SHP77 treated with DMSO at 0.1 percent for 48 hours (cell line): ENCODE measurements at places on chromosomes 1 and 21.

DNA sequence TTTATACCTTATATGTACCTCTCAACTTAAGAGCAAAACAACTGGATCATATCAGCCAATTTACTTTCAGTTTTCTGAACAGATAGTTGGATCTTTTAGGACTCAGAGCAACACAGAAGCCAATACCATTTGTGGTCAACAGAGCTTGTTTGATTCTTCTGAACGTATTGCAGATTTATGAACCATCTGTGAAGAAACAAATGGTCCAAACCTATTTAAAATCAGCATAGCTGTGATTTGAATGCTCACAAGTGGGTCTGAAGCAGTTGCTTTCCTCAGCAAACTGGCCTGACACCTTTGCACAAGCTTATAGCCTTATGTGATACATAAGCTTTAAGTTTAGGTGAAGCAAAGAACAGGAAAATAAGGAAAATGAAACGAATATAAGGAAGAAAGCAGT, 147.6 kb downstream of the LRRIQ3 start:
- DNase-seq, result no peak

DNA sequence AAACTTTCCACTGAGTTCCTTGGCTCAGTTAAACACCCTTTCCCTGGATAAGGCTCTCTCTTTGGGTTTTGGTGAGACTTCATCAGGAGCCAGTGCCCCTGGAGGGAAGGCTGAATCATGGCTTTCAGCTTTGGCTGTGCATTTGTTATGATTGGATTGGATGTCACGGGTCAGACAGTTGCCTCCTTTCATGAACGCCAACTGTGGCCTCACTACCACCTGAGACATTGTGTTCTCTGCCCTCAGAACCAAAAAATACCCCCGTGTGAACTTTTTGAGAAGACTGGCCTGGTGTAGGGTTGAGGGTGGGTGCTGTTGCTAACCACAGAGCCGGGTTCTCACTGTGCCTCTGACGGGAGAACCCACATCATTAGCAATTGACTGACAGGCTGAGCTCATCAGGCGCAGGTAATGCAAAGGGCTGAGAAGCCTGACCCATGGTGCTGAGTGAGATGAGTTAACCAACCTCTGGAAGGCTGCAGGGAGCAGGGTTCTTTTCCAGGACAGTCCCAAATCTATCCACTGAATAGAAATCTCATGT, 65.6 kb downstream of the HHAT start:
- DNase-seq, result no peak

- DNase-seq, result peak; percentile 20
Observed at GRCh38 chr21:25039461-25040380, 567.6 kb downstream of the MRPL39 start.

DNA sequence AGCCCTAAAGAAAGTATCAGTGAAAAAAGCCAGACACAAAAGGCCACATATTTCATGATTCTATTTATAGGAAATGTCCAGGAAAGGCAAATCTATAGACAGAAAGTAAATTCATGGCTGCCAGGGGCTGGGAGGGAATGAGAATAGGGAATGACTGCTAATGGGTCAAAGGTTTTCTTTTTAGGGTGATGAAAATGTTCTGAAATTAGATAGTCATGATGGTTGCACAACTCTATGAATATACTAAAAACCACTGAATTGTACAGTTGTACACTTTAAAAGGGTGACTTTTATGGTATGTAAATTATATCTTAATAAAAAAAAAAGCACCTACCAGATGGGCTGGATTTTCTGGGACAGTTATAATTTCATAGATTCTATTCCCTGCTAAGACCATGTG, 114.8 kb downstream of the CNIH3 start:
- no peak for DNase-seq

- DNase-seq, result no peak
Observed at GRCh38 chr1:107640207-107640606, 324.8 kb downstream of the VAV3 start.

DNA sequence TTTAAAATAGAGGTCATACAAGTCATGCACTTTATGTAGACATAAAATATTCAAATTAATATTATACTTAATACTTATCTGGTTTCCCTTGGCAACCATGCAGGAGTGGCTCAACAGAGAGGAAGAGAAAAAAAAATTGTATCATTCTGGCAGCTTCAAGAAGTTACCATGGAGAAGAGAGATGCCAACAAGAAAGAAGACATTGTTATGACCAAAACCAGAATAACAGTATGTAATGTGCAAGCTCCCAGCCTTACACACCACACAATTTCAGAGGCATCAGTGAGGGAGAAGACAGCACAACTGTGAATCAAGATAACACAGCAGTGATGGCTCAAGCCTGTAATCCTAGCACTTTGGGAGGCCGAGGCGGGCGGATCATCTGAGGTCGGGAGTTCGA, 49.1 kb upstream of the RCOR3 start:
- no peak for DNase-seq

DNA sequence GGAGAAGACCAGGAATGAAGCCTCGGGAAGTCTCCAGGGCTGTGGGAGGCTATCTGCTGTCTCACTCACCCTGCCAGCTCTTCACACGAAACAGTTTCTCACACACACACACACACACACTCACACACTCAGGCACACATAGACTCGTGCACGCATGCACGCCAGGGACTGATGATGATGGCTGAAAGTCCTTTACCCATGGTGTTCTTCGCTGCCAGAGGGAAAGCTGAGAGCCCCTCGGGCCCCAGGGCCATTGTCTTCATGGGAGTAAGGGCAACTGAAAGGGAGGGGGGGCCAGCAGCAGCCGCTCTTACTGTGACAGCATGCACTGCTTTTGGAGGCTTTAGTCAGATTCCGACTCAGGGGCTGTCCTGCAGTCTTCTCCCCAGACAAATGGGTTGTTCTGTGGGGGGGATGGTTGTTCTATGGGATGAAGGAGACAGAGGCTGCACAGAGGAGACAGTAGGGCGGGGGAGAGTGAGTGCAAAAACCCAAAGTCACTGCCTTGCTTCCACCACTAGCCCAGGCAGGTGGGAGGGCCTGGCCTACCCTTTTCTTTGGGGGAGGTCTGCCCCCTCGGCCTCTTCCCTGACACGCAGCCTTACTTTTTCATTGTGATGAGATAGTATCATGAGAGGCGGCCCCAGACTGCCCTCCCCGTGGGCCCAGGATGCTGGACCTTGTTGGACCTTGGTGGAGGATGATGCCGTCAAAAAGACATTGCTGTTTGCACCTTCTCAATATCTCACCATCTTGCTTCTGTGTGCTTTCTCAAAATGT, 29.0 kb downstream of the STUM start:
- no peak for DNase-seq

DNA sequence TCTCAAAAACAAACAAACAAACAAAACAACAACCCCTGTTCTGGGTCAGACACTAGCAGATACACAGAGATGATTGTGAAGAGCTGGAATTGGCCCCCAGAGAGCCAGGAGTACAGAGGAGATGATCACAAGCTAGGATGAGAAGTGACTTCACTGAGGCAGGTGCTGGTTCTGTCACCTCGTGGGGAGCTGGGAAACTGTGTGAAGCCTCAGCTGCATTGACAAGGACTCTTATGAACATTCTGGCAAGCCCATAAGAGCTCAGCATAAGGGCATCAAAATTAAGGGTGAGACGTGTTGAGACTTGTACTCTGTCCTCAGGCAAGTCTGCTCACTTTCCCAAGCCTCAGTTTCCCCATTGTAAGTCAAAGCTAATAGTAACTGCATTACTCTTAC, 14.7 kb upstream of the PTP4A2 start:
- no peak for DNase-seq

DNA sequence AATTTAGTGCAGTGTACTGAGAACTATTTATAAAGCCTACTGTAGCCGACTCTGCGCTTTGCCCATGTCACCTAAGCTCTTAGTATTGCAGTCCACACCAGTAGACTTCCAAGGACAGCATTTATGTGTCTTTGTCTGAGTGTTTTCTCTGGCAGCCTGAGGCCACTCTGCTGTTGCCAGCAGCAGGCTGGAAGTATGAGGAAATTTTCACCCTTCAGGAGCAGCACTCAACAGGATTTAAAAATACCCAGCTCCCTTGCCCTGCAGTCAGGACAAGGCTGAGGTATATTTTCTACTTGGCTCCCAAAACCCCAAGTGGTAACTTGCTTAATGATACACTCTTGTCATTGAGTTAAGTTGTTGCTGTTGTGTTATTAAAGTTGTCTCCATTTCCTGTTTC, 230.1 kb downstream of the SRGAP2C start:
- no peak for DNase-seq

- DNase-seq, result no peak
Observed at GRCh38 chr1:94555091-94555490, 13.5 kb upstream of the F3 start.

GRCh38 chr1:110085671-110086070, 15.2 kb upstream of the ALX3 start:
- no peak for DNase-seq

DNA sequence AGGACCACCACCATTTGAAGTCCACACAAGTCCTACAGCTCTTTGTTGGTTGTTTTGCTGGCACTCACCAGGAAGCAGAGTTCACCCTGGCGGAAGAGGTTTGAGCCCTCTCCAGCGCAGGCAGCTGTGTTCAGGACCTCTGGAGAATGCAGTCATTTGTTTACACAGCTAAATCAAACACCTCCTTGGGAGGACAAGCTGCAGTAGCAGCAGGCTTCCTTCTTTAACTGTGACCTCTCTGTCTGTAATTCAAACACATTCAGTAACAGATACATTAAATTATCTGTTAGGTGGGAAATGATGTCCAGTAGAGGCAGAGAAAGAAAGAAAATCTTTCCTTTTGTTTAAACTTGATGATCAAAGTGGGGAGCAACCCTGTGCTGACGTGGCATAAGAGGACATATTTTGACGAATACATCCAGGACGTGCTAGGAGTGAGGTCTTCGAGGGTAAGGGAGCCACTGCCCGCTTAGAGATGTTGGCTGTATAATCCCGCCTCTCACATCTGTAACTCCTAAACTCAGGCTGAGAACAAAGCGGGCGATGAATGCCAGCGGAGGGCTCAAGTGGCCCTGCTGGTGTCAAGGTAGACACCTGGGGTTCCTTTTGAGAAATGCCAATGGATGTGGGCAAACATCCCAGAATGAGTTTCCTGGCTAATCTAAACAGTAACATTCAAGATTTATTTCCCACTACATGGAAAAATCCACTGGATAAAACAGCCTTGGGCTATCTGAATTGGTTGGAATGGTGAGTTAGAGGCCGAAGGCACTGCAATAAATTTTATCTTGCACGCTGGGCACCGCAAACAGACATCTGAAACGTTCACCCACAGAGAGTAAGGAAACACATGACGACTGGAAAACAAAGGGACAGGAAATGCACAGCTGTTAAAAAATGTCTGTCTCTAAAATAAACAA, 51.7 kb downstream of the ABCA4 start:
- DNase-seq, result peak; percentile 83

GRCh38 chr1:15046487-15047165, 106.9 kb upstream of the TMEM51 start:
- peak; percentile 12 for DNase-seq

- no peak for DNase-seq
Observed at GRCh38 chr1:29810121-29811120, 574.1 kb downstream of the PTPRU start.

- DNase-seq, result no peak
Observed at GRCh38 chr21:41726970-41727783, 39.7 kb downstream of the RIPK4 start.

DNA sequence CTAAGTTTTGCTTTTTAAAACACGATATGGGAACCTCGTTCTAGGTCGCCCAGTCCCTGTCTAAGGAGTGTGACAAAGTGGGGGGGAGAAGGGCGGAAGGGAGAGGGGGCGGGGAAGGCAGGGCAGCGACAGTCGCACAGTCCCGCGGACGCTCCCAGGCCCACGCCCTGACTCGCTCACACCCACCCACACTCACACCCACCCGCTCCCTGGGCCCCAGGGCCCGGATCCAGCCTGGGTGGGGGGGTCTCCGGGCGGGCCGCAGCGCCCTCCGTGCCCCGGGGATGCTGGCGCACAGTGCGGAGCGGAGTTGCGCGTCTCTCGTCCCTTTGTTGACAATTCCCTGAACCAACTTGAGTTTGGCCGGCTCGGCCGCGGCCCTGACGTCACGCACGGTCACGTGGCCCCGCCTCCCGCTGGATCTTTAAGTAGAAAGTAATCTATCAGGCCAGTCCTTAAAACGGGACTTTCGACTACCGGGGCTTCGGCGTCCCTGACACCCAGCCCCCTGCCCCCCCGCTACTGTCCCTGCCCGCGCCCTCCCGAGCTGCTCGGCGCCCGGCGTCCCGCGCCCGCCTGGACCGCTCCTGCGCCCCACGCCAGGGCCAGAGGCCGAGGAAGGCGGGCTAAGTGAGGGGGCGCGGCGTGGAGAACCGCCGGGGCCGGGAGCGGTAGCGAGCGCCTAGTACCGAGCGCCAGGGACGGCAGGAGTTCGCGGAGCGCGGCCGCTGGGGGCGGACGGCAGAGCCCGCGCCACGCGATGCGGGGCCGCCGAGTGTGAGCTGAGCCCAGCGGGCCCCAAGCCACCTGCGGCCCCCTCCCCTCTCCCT, at the start of gene FOXD3:
Gene FOXD3, plus strand, starts transcription at position 454 of the 830 bp plus-strand sequence. CDS start 492 bp downstream, outside the sequence.
- no peak for DNase-seq

DNA sequence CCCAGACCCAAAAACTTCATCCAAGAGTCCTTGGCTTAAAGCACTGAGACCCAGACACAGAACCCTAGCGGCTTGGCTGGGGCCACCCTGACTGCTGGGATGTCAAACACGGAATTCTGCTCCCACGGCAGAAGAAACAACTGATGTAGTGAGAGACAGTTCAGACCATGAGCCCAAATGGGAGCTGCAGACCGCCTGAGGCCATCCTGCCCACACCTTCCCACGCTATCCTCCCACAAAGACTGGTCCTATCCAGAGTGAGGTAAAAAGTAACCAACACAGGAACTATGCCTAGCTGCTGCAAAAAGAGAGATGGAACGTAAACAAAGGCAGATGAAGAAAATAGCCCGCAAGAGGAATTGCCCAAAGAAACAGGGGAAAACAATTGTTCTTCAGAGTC, 203.3 kb downstream of the PTPRU start:
- DNase-seq, result no peak

GRCh38 chr21:14383596-14384180, 742 bp upstream of the HSPA13 start:
- no peak for DNase-seq

DNA sequence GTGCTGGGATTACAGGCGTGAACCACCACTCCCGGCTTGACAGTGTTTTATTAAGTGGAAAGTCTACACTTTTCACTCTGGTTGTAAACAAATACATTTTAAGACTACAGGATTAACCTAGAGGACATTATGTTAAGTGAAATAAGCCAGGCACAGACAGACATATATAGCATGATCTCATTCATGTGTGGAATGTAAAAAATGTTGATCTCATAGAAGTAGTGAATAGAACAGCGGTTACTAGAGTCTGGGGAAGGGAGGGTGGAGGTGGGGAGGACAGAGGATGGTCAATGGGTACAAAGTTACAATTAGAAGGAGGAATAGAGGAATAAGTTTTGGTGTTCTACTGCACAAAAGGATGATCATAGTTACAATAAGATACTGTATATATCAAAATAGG, 16.9 kb downstream of the CTH start:
- DNase-seq, result no peak

GRCh38 chr1:245310571-245311531, 156.1 kb downstream of the KIF26B start:
- DNase-seq, result no peak

GRCh38 chr1:109749221-109749620, 8.4 kb upstream of the GSTM3 start:
- no peak for DNase-seq
